ENCODE measurements at places on chromosomes 4 and X.

DNA sequence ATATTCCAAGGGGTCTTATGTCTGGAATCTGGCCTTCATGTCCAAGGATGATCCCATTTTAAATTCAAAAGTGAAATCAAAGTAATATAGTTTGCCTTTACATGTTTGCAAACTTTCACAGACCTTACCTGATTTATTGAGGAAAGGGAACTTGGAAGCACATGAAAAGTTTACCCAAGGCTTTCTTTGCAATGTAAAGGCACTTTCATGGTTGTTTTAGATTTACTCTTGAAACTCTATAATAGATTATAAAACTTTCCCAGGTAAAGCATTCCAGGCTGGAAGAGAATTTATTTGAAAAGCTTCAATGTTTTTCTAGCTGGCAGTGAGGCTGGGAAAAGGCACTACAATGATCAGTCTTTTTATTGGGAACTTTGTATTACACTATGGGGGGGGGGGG is 842.8 kb upstream of the DIAPH2 start:
- no peak for DNase-seq

DNA sequence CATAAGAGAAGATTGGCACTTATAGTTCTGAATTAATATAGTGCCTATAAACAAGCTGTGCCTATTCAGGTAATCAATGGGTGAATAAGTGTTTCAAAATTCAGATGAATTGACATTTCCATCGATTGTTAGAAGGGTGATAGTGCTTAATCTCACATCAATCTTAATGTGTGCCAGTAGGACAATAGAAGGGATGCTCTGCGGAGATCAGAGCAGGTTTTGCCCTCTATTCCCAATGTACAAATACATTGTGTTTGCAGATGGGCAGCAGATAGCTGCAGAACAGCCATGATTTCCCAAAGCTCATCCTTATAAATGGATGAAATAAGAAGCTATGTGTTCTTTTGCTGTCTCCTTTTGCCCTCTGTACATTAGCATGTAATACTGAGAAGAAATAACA is 7.2 kb downstream of the MAB21L2 start:
- DNase-seq = no peak

GRCh38 chr4:21830272-21830671 is 118.3 kb downstream of the KCNIP4 start:
- no peak for DNase-seq

DNA sequence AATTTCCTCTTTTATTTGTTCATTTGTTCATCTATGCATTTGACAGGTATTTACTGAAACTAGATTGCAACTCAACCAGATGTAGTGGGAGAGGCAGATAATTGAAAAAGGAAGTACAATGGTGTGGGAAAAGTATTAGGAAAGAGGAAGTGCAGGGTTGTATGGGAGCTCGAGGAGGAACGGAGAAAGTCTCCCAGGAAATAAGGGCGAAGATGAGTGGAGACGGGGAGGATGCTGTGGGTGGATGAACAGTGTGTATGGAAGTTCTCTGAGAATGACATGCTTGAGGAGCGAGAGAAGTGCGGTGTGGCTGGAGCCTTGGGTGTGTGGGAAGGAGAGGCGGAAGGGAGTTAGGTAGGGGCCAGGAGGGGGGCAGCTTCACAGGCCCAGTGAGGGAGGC is 87.5 kb upstream of the DHX15 start:
- DNase-seq = no peak

GRCh38 chrX:48003367-48003757 is 427 bp downstream of the ZNF182 start:
- DNase-seq = no peak

GRCh38 chrX:17372052-17372451 is 2.9 kb upstream of the NHS start:
- DNase-seq = no peak

GRCh38 chr4:36747277-36748129 is 466.1 kb downstream of the DTHD1 start:
- DNase-seq = no peak

- DNase-seq = no peak
Observed at GRCh38 chr4:101439926-101440325, 92.6 kb upstream of the PPP3CA start.

- DNase-seq = no peak
Observed at GRCh38 chr4:86100539-86101215, 259.2 kb downstream of the MAPK10 start.
